NCI-H187 treated with DMSO at 0.1 percent for 48 hours (cell line): ENCODE measurements at places on chromosomes 7 and 10.

DNA sequence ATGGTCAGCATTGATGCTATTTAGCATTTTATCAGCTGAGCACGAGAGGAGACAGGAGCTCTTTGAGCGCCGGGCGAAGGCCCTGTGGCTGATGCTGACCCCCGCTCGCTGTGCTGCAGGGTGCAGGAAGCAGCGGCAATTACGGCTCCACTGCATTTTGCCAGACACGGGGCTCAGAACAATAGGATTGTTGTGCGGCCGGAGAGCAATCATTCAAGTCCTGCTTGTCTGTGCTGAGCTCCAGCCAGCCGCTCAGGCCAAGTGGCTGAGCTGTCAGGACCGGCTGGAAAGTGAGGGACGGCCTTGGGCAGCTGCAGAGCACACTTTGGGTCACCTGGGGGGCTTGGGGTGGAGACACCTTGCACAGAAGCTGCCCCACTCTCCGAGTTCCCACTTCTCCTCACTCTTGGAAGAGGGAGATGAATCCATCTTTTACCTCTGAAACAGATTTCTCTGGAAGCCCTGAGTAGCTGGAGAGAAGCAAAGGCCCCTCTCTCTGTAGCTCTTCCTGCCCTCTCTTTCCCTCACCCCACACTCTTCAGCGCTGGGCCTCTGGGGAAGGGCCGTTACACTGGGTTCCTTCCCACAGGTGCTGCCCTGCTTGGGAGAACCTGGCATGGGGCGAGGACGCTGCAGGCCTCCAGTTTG lies 17.3 kb upstream of the ADARB2 start:
- DNase-seq: no peak

GRCh38 chr7:69817121-69817520 lies 218.8 kb downstream of the AUTS2 start:
- no peak for DNase-seq

- DNase-seq: no peak
Observed at GRCh38 chr7:152073352-152073751, 47.9 kb downstream of the GALNT11 start.

- DNase-seq: no peak
Observed at GRCh38 chr10:2011106-2011716, 273.9 kb upstream of the ADARB2 start.

DNA sequence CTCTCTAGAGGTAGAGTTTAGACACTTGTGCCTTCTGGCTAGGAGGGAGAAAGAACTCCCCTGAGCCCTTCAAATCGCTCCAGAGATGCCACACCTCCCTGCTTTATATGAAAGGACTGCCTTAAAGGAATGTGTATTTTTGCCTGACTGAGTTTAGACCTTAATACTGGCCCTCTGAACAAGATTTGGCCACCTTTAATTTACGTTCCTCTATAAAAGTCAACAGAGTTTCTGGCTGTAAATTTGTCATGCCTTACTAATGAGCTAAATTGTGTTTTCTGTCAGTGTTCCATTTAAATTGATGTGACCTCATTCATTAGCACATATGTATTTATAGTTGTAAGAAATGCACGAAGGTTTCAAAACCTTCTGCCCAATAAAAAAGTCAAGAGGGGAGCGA lies 48.0 kb downstream of the SEMA3C start:
- no peak for DNase-seq

GRCh38 chr10:82037076-82037475 lies 162.1 kb downstream of the NRG3 start:
- no peak for DNase-seq

DNA sequence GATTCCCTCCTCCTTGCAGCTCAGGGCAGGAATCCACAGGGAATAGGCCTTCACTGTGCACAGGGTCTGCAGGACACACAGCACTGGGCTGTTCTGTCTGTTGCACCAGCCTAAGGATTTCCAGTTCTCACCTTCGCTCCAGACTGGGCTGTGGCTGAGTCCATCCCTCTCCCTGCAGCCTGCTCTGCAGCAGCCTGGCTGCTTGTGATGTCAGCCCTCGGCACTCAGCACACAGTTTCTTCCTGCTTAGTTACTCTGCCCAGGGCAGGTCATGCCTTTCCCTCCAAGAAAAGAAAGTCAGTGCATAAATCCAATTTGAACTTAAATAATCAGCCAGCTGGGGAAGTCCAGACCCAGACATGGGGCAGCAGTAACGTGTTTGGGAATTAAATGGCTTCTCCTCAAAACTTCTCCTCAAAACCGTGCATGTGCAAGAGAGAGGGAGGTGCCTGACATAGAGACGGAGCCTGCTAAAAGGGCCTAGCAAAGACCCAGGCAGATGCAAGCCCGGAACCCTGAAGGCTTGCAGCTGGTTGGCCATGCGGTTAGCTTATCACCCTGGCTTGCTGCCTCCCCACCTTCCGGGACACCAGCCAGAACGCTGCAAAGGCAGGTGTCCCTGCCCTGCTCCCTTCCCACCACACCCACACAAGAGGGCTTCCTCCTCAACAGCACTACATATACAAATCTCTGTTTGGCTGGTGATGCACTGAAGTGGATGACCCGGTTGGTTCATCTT lies 10.9 kb upstream of the GDF2 start:
- no peak for DNase-seq

GRCh38 chr7:129832701-129833227 lies 120.0 kb downstream of the UBE2H start:
- DNase-seq: no peak

DNA sequence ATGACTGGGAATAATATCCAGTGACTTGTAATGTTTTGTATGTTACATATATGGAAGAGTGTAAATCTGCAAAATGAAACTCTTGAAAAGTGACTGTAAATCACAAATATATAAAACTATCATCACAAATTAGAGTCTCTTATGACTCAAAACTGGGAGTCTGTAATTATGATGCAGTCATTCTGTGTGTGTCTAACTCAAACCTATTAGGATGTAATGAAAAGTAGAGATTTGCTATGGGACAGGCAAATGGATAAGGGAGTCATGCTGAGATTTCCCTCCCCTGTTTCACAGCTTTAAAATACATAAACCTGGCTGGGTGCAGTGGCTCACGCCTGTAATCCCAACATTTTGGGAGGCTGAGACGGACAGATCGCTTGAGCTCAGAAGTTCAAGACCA lies 8.6 kb upstream of the HKDC1 start:
- no peak for DNase-seq

DNA sequence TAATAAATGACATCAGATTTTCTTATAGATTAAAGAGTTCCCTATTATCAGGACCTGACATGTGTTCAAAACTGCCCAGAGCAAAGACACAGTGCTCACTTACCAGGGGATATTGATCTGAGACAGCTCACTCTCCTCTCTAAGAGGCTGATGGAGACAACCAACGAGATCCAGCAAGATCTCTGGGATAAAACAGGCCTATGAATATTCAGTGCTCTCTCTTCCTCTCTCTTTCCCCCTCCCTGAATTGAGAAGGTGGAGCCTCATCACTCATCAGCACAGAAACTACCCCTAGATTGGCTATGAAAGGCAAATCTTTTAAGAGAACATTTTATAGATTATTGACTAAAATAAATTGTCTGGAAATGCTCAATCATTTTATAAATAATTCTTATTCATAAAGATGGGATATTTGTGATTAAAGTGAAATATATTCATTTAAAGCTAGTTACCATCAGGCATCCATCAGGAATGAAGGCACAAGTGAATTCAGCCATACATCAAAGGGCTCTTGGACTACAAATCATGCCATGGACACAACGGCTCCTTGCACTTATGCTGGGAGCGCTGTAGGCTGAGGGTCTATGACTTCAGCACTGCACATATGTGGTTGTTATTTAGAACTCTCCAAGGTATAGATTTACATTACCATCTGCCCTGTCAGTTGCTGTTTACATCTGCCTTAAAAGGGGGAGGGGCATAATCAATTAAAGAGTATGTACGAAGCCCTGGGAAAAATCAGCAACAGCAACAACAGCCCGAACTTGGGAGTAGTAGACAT lies 3.4 kb upstream of the PPP1R17 start:
- DNase-seq: no peak

- no peak for DNase-seq
Observed at GRCh38 chr10:84047258-84048010, 91.9 kb upstream of the GHITM start.

DNA sequence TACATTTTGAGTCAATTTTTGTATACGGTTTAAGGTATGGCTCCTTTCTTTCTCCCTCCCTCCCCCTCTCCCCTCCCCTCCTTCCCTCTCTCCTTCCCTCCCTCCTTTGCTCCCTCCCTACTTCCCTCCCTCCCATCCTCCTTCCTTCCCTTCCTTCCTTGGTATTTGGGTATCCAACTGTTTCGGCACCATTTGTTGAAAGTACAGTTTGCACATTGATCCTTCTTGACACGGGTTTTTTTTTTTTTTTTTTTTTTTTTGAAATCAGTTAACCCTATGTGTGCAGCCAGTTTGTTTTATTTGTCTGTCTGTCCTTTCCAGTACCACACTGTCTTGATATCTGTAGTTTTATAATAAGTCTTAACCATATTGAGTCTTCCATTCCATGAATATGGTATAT lies 39.9 kb upstream of the INSYN2A start:
- DNase-seq: no peak

GRCh38 chr10:132994811-132995210 lies 52.4 kb upstream of the CFAP46 start:
- DNase-seq: no peak

- no peak for DNase-seq
Observed at GRCh38 chr7:36736899-36737211, 12.6 kb upstream of the AOAH start.

DNA sequence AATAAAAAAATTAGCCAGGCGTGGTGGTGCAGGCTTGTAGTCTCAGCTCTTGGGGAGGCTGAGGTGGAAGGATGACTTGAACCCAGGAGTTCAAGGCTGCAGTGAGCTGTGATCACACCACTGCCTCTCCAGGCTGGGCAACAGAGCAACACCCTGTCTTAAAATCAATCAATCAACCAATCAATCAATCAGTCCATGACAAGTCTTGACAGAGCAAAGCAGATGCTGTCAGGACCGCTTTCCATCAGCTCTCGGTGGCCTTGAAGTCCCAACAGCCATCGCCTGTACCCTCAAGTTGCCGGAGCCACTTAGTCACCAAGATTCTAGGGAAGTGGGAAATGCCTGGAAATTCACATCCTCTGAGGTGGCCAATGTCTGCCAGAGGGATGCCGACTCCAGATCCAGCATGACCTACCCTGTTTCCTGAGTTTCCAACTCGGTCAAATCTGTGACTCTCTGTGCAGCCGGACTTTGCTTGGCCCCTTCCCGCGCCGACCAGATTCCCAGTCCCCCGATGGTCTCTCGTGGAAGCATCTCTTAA lies 871 bp upstream of the CCL24 start:
- DNase-seq: no peak

DNA sequence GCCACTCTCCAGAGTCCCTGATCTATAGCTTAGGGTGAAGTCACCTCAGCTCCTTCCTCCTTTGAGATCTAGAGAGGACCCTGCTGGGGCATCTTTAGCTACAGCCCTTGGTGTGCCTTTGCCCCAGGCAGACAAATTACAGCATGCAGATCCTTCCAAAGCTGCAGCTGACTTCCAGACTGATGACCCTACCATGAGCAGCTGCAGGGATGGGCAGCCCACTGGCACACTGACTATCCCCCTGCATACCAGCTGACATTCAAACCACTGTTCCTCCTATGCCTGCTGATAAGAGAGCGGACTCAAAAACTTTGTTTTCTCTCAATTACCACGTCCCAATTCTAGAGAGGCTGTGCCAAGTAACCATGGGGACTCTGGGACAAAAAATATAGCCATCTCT lies 70.6 kb downstream of the COL13A1 start:
- no peak for DNase-seq

DNA sequence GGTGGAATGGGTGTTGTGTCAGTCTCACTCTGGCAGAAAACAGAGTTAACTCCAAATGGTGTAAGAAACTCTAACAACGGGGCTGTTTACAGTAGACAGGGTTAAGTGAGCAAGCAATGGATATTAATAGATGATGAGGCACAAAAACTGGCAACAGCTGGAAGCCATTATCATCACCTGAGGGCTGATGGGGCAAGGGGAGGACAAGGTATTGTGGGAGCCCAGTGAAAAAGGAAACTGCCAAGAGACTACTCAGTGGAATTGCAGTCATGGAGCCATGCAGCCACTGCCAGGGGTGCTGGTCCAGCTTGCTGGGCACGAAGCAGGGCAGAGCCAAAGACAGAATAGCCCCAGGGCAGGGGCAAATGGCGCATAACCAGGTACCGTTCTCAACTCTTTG lies 260.7 kb downstream of the BICC1 start:
- DNase-seq: no peak

GRCh38 chr10:8137272-8137681 lies 82.8 kb downstream of the GATA3 start:
- DNase-seq: no peak

DNA sequence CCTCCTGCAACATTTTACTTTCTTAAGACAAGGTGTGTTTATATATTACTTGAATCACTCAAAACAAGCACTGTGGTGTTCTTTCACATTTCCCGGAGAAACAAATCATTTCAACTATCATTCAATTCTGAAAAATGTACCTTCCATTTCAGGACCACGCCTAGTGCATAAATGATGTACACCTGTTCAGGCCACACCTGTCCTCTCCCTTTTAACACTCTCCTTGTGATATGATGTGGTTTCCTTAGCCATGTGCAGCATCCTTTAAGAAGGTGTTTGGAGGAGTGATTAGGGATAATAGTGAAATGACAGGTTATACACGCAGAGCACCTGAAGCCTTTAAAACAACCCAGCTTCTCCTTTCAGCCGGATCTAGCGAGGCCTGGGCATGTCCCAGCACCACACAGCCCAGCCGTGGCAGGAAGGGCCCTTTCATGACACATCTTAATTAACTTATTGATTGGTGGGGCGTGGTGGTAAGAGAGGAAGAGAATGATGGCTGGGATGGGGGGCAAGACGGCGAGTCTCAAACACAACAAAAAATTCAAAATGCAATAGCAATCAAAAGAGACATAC lies 26.9 kb downstream of the ABLIM1 start:
- DNase-seq: no peak

GRCh38 chr10:47419421-47419820 lies 35.3 kb upstream of the ZNF488 start:
- no peak for DNase-seq

- no peak for DNase-seq
Observed at GRCh38 chr10:72170263-72170662, 45.5 kb upstream of the ANAPC16 start.

- no peak for DNase-seq
Observed at GRCh38 chr7:10707519-10707918, 266.2 kb upstream of the PHF14 start.

- DNase-seq: no peak
Observed at GRCh38 chr10:16945593-16945992, 128.4 kb upstream of the RSU1 start.

GRCh38 chr7:127986581-127987521 lies 44.4 kb downstream of the LRRC4 start:
- no peak for DNase-seq
